ENCODE measurements at places on chromosomes 5 and 9.
A peak's percentile ranks its signal among the peaks of the same experiment; 100 is the strongest.

- DNase-seq: no peak
Observed at GRCh38 chr5:76457674-76458485, 54.8 kb downstream of the IQGAP2 start.

- no peak for DNase-seq
Observed at GRCh38 chr9:114910541-114910940, 19.9 kb downstream of the TNFSF8 start.

DNA sequence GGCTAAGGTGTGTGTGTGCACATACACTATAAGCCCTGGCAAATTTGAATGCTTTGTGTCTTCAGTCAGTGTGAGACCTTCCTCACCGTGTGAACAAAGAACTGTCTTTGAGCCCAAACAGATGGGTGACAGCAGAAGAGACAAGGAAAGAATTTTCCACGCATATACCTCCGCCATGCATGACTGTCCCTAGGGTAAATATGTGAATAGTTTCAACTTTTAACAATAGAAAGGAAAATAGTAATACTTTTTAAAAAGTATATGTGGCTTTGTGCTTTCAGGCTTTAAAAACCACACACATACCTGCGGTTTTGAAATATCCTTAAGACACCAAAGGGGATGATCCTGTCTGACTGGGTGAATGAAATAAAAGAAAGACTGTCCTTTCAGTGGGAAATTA, 438.6 kb upstream of the MPDZ start:
- DNase-seq: no peak

DNA sequence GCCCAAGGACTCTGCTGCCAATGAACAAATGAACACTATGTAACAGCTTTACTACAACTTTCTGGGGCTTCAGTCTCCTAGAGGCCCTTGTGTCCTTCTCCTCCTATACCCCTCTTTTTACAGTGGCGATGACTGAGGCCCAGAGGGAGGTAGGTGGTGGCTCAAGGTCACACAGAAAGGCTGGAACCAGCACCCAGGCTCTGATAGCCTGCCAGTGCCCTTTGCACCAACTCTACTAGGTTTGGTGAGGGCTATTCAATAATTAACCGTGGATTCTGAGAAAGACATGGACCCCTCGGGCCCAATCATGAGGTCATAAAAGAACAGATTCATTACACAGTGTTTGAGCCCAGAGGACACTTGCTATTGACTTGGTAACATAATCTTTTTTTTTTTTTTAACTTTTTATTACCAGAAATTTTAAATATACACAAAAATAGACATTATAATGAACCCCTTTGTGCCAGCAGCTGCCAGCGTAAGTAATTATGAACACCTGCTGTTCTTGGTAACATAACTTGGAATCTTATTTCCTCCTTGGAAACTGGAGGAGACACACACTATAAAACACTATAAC, 6.1 kb upstream of the ALDH1B1 start:
- DNase-seq: no peak

- no peak for DNase-seq
Observed at GRCh38 chr9:21933281-21933680, 60.9 kb downstream of the CDKN2A start.

GRCh38 chr5:107430071-107430625, 240.6 kb downstream of the EFNA5 start:
- DNase-seq: no peak

DNA sequence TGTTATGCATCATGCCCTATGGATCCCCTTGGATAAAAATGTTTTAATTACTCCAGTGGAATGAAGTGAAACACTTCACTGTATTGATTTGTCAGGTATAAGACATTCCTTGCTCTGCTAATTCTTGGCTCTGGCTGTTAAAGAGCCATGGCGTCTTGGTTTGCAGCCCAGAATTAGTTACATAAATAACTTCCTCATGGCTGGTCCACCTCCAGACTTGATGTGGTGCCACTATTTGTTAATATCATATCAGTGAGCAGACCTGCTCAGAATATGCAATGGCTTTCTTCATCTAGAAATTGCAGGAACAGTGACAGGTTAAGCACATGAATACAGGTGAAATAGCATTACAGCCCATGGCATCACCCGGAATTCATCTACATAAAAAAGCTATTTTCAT, 446.9 kb upstream of the GRIN3A start:
- DNase-seq: no peak

DNA sequence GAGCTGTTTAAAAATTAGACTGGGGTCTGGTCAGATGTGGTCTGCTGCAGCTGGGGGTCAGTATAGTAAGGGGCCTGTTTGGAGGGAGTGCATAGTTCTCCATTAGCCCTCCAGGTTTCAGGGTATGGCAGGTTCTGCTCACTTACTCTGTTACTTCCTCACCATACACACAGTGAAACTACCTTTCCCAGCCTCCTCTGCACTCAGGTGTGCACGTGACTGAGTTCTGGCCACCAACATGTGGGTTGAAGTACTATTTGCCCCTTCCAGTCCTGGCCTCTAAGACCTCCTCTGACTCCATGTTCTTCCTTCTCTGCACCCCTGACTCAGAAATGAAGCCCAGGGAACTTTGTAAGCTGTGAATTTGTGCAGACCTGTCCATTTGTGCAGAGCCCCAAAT, 190.5 kb upstream of the CLINT1 start:
- no peak for DNase-seq

- DNase-seq: peak; percentile 14
Observed at GRCh38 chr5:169945831-169946261, 34.4 kb downstream of the INSYN2B start.

GRCh38 chr5:180136630-180137381, 65.2 kb upstream of the RNF130 start:
- DNase-seq: no peak

GRCh38 chr5:16934123-16934522, 2.0 kb downstream of the MYO10 start:
- DNase-seq: peak; percentile 71

DNA sequence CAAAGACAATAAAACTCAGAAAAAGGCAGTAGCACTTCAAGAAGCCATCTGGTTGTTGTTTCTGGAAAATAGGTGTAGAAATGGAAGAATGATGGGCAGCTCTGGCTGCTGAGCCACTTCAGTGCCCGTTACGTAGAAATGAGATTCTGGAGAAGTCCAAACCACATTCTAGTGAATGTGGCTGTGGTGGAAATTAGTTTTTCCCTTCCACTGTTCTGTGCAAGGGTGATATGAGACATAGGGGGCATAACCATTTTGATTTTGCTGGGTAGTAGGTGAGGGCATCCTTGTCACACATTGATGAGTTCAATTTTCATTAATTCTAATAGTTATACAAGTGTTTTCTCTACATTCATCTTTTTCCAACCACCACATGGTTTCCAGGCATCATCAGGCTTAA, 275.1 kb downstream of the MCTP1 start:
- no peak for DNase-seq

DNA sequence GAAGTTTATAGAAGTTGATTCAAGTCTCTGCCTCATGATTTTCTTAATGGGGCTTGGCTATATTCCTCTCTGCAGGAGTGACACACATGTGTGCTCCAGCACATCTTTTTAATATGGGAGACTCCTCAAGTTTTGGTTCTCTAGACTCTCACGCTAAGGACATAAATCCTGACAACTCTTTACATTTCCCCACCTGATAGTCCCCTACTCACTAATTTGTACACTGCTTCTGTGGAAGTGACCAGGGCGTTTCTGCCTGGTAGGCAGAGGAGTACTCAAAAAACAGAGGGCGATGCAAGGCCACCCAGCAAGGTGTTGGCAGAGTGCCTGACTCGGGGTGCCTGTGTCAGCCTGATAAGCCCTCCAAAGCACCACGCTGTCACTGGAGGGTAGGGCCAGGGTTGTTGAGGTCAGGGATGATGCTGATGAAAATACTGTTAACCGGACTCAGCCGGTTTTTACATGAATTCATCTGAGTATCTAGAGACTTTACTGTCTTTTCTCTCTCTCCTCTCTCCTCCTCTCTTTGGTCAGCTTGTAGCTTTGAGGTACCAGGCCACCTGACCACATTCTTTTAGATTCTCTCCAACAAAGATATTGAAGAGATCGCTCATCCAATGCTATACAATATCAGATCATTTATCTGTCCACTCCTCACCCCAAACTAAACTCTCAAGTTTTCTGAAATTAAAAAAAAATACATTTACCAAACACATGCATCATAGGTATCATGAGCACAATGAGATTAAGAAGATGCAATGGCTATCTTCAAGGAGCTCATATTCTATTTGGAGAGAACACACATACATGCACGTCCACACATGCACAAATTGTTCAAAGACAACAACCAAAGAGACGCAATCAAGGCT, 205.2 kb downstream of the PIK3R1 start:
- no peak for DNase-seq

DNA sequence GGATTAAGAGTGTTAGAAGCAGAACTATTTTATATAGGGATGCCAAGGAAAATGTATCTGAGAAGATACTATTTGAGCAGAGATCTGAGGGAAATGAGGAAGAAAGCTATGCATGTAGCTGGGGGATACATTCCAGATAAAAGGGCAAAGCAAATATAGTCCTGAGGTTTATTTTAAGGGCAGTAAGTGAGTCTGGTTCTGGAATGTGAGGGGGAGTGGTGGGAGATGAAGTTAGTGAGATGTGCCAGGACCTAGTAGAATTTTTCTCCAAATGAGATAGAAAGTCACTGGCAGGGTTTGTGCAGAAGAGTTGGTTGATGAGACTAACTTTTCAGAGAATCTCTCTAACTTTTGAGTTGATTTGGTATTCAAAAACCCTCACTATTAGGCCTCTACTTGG, 374.7 kb downstream of the ADGRV1 start:
- DNase-seq: no peak

DNA sequence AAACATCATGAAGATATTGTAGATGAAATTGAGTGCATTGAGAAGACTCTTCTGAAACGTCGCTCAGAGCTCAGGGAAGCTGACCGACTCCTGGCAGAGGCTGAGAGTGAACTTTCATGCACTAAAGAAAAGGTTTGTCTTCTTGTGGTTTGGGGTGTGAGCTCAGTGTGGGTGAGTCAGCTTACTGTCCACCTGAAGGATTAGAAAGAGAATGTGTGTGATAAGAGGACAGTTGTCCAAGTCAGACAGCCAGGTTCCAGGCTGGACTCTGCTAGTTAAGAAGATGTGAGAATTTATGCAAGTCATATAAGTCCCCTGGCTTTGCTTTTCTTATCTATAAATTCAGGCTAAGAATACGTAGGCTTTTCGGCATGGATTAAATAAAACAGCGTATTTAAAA, 46.9 kb downstream of the RAB14 start:
- DNase-seq: no peak

- DNase-seq: no peak
Observed at GRCh38 chr9:14346231-14346791, 32.4 kb upstream of the NFIB start.

DNA sequence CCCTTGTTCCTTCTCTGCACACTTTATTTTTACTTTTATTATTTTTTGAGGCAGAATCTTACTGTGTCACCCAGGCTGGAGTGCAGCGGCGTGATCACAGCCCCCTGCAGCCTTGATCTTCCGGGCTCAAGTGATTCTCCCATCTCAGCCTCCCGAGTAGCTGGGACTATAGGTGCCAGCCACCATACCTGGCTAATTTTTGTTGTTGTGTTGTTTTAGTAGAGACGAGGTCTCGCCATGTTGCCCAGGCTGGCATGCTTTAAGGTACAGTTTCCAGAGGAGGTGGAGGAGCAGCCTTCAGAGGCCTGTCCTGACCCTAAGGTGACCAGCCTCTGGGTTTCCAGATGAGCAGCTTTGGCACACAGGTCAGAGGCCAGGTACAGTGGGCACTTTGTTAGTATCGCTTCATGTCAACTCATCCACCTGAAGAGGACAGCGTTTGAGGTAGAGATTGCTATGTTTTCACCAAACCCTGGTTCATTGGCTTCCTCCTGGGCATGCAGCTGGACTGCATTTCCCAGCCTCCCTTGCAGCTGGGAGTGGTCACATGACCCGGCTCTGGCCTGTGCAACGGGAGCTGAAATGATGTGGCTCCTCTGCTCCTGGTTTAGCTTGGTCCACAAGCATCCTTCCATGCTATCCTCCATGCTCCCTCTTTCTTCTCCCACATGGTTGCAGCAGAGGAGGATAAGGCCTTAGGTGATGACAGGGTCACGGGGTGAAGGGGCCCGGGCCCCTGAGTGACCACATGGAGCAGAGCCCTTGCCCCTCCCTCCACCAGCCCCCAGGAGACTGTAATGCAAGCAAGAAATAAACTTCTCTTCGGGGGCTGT, 139.3 kb upstream of the IER5L start:
- no peak for DNase-seq
